ENCODE measurements at places on chromosomes 11 and 22.

DNA sequence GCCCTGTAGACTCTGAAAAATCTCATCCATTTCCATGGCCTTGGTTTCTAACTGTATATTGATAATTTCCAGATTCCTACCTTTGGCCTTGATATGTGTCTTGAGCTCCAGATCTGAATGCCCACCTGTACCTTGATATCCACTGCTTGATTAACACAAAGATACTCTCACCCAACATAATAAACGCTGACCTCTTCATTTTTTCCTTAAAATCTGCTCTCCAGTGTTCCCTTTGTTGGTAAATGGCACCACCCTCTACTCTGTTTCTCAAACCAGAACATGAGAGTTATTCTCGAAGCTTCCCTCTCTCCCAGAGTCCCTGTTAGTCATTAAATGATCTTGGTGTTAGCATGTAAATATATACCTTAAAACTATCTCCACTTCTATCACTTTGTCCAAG lies 13.4 kb downstream of the TUG1 start:
- no peak for DNase-seq

GRCh38 chr11:67382276-67383136 lies 9.1 kb upstream of the CLCF1 start:
- peak; percentile 84 for DNase-seq

DNA sequence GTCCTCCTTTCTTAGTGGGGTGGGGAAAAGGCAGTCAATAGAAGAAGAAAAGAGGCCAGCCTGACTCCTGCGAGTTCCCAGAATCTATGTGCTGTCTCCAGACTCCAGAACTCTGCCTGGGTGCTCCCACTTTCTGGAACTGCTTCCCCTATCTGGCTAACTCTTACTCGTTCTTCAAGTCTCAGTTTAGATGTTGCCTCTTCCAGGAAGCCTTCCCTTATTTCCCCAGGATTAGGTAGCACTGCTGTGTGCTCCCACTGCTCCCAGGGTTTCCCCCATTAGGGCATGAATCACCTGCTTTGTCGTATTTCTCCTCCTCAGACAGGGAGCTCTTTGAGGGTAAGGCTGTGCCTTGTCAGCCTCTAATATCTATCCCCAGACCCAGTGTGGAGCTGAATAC lies 17.5 kb upstream of the SYT7 start:
- no peak for DNase-seq

GRCh38 chr22:28832731-28833130 lies 32.4 kb upstream of the XBP1 start:
- no peak for DNase-seq

- DNase-seq, result no peak
Measured at GRCh38 chr11:66285250-66285947, 3.5 kb downstream of the YIF1A start.

DNA sequence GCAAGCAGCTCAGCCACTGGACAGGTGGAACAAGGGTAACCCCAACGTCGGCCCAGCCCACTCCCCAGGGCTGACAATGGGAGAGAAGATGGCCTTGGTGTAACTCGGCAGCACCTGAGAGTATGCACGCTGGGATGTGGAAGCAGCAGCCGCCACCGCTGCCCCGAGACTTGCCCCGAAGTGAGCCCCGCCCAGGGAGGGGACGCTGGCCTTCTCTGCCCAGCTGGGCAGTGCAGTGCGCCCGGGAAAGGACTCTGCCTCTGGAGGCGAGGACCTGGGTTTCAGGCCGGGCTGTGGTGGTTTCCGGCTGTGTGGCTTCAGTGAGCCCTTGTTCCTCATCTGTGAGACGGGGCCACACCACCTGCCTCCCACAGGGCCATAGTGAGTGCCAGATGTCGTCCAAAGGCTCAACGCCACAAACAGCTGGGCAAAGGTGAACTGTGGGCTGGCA lies 8.6 kb upstream of the POLDIP3 start:
- DNase-seq, result no peak
